ENCODE measurements at places on chromosomes 4 and X.
A peak's percentile ranks its signal among the peaks of the same experiment; 100 is the strongest.

DNA sequence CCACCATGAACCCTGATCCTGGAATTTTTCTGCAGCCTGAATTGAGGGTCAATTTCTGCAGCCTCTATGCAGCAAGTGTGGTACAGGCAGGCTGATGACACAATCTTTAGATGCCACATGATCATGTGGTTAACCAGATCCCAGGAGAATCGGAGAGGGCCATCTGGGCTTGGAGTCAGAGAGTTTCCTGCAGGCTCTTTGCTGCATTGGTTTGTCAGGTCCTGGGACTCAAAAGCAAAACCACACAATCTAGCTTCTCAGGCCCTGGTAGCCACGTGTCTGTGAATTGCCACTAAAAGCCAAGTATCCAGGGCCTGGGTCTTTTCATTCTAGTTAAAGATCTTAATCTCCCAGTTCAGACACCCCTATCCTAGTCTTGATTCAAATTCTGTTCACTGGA, 464.5 kb downstream of the BCOR start:
- no peak for DNase-seq

GRCh38 chr4:113880240-113881028, 99.0 kb downstream of the ARSJ start:
- no peak for DNase-seq

- no peak for DNase-seq
Measured at GRCh38 chr4:32180086-32180485, 1459.9 kb downstream of the PCDH7 start.

GRCh38 chr4:169271692-169272007, 894 bp upstream of the SH3RF1 start:
- DNase-seq = no peak

DNA sequence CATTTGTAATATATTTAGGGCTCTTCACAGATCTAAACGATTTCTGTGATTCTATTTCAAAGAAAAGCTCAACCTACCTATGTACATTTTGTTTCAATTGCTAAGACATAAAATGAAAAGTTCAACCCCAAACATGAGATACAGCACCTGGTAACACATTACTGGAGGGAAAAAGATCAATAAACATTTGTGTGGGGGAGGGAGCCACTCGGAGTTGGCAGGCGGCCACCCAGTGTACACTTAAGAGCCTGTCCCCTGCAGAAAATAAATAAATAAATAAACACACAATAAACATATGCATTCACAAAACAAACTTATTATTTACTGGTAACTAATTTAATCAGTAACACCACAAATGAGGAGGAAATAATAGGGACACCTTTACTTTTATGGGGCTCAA, 19.3 kb downstream of the PRSS48 start:
- no peak for DNase-seq

- no peak for DNase-seq
Measured at GRCh38 chr4:22672944-22673343, 19.8 kb upstream of the GBA3 start.

- peak; percentile 57 for DNase-seq
Measured at GRCh38 chr4:115090483-115091075, 22.8 kb downstream of the NDST4 start.

DNA sequence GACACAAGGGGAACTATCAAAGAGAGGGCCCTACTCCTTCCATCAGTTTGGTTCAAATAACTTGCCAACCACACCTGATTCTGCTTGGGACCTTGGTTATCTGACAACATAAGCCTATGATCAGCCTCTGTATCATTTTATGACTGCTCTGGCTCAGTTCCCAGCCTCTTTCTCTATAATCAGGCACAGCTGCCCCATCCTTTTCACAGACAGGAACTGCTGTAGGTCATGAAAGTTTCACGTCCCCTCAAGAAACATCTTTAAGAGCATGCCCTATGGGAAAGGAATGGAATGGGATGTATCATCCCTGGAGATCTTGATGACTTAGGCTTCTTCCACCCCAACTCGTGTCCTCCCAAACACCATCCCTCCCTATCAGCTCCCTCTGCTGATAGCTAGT, 243.4 kb downstream of the AR start:
- no peak for DNase-seq

DNA sequence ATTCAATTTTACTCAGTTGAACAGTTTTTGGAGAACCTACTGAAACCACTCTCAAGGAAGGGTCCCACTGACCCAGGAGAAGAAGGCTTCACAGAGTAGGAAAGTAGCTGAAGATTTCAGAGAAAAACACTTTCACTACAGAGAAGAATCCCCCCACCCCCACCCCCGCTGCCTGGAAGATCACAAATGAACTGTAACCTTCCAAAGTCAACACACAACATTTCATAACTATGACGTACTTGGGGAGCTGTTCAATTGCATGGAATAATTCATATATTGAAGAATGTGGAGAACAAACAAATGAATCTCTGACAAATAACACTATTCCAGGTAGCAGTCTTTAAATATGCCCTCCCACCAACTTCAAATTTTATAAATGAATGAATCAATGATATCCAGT, 86.1 kb upstream of the STS start:
- no peak for DNase-seq

DNA sequence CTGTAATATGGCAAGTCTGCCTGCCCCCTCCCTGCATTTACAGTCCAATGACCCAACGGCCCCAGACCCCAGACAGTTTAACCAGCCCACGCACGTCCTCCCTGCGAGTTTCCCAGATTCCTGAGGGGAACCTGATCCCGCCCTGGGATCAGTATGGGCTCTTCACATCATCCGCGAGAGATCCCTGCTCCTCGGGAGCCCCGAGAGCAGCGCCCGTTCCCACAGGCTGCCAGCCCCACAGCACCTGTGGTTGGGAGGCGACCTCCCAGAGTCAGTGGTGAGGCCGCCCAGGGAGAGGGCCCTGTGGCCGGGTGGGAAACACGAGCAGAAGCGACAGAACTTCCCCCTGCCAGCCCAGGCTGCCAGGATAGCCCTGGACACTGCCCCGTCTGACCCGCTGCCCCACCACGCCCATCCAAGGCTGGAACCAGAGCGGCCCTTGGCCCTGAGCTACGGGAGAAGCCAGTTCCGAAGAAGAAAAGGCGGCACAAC, 32.8 kb downstream of the TSC22D3 start:
- no peak for DNase-seq

DNA sequence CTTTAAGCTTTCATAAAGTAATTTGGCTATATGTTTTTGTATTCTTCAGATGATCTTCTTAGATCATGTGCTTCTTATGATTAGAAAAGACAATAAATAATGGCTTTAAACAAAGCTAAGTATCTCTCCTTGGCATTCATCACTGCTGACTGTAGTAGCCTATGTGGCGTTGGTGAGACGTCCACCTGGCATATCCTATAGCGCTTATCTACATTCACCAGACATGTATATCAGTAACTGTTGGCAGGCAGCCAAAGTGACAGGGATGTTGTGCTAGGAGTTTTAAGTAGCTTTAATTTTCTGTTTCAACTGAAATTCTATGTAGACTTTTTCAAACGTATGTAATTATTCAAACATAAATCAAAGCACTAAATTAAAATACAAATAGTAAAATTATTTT, 276.4 kb downstream of the IL15 start:
- peak; percentile 14 for DNase-seq

GRCh38 chrX:72308566-72309296, 3.0 kb upstream of the CITED1 start:
- peak; percentile 69 for DNase-seq

DNA sequence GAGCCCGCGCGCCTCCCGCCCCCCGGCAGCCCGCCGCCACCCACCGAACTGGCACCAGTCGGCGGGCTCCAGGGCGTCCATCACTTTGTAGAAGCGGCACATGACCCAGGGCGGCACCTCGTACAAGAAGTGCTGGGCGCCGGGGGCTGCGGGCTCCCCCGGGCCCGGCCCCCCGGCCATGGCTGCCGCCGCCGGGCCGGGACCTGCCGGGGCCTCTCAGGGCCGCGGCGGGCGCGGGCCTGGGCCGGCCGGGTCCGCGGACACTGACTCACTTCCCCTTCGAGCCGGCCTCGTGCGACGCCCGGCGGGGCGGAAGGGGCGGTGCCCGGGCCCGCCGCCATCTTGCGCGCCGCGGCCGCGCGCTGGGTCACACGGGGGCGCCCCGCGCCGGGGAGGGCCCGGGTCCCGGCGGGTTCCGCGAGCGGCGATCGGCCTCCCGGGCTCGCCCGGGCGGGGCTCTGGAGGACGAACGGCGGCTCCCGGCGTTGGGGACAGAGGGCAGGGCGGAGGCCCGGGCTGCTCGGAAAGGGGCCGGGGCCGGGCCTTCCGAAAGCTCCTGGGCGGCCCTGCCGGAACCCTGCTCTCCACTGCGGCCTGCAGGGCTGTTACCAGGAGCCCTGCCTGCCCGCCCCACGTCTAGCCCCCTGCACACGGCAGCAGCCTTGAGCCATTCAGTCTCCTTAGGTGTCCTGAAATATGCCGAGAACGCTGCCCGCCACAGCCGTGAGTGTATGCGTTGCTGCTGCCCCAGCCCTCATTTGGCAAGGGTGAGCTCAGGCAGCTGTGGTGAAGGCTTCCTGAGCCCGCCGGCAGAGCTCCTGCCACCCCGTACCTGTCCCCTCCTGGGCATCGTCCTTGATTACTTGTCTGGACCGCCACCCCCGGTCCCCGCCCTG, at the start of gene IRAK1:
IRAK1 (minus strand) TSS at position 270 of the 896 bp plus-strand sequence; CDS start at position 180, 90 bp downstream.
- DNase-seq = peak; percentile 77

DNA sequence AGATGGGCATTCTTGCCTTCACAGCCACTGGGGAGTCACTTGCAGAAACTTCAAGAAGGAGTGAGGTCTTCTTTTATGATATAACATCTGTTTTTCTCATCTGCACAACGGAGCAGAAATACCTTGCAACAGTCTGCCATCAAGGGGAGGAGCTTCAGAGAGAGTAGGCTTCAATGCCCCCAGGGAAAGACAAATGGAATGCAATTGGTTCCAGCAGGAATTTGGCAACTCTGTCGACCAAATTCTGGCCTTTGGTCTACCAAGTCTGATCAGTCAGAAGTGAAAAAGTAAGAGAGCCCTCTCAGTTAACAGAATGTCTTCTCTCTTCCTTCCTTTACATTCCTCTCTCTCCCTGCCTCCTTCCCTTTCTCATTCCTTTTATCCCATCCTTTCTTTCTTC, 229.3 kb downstream of the IDS start:
- DNase-seq = no peak

DNA sequence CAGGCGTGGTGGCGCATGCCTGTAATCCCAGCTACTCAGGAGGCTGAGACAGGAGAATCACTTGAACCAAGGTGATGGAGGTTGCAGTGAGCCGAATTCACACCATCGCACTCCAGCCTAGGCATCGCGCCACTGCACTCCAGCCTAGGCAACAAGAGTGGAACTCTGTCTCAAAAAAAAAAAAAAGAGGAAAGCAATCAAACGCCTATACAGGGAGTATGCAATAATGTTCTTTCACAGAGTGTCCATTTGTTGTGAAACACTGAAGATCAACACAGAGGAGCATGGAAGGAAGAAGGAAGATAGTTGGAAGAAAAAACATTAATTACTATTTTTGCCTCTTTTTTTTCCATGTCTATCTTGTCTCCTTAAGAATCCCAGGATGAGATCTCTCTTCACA, 113.4 kb downstream of the FBXO8 start:
- no peak for DNase-seq

- DNase-seq = peak; percentile 93
Measured at GRCh38 chr4:81314196-81314896, 99.3 kb upstream of the PRKG2 start.

DNA sequence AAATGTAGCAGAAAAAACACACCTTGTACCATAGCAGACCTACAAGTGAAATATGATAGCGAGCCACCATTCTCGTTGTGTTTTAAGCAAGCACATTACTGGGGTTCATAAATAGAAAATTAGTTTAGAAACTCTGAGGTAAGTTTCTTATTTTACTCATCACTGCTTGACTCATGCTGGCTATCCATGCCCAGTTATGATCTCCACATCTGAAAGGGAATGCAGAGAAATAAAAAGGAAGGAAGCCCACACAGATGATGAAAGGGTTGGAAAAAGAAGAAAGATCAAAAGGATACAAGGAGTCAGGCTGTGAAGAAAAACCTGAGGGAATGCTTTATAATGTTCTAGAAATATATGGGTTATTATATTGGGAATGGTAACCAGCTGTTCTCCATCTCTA, 54.5 kb downstream of the CAMK2D start:
- no peak for DNase-seq

DNA sequence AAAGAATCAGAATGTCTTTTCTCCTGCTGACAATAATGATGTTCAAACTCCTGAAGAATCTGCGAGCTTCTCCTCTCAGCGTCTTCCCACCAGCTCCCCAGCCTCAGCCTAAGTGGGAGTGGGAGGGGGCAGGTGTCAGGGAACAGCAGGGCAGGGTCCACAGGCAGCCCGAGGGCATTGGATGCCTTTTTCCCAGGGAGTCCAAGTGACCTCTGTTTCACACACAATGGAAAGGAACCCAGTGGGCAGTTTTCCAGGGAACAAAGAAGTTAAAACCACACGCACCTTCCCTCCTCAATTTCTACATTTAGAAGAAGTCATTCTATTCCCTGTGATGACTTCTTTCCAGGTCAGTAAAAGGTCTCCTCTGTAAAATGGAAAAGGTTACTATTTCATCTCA, 278.5 kb downstream of the PARM1 start:
- no peak for DNase-seq

GRCh38 chrX:129781134-129781672, 1.5 kb downstream of the SASH3 start:
- DNase-seq = no peak

GRCh38 chr4:114547340-114548134, 51.1 kb upstream of the UGT8 start:
- no peak for DNase-seq

- DNase-seq = no peak
Measured at GRCh38 chr4:4825431-4825830, 34.0 kb upstream of the MSX1 start.

DNA sequence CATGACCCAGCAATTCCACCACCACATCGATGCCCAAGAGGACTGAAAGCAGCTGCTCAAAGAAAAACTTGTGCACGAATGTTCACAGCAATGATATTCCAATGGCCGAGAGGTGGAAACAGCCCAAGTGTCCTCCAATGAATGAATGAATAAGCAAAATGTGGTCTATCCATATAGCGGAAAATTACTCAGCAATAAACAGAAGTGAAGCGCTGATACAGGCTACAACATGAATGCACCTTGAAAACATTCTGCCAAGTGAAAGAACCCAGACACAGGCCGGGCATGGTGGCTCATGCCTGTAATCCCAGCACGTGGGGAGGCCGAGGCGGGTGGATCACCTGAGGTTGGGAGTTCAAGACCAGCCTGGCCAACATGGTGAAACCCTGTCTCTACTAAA, 5.2 kb upstream of the SLC2A9 start:
- no peak for DNase-seq

DNA sequence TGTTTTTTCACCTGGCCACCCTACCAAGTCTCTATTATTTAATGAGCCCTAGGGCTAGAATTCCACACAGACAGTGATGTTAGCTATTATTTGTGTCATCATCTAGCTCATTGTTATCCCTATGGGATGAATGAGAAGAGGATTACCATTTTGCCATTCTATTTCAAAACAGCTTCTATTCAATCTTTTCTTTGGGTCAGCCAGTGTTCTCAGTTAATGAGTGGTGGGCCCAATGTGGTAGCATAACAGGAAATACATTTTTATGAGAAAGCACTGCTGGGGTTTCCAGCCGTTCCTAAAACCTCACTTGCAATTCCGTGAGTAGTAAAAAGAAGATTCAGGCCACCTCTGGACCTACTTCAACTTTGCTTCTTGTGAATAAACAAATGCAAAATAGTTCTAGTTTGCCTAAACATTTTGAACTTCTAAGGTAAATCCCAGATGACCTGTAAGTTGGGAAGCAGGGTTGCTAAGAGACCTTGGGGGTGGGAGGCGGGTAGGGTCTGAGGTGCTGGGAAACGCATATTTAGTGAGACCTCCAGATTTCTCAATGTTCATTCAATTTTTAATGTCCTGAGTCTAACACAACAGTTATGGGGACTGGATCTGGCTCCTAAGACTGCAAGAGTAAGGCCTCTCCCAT, 24.8 kb upstream of the CYP2U1 start:
- DNase-seq = no peak
